Activated CD8-positive, alpha-beta T cell treated with anti-CD3 and anti-CD28 coated beads, Interleukin-2, amount 10 ng/mL, durations not matched to agents 7 days and 5 days (primary cell): ENCODE measurements at places on chromosomes 2 and 18.

DNA sequence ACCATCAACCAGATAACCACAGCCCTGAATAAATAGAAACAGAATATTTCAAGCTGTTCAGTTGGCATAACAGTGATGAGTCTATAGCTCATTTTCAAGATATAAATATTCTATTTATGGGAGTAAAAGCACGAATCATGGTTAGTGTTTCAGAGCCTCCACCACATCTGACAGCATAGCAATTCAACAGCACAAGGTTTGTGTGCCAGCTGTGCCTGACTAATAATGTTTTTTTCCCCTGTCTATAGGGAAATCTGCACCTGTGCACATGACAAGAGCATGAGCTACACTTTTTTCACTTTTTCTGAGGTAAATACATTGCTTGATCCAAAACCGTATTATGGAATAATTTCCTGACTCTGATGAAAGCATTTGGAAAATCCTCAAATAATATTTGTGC is 251.3 kb downstream of the RPIA start:
- DNase-seq: no peak

DNA sequence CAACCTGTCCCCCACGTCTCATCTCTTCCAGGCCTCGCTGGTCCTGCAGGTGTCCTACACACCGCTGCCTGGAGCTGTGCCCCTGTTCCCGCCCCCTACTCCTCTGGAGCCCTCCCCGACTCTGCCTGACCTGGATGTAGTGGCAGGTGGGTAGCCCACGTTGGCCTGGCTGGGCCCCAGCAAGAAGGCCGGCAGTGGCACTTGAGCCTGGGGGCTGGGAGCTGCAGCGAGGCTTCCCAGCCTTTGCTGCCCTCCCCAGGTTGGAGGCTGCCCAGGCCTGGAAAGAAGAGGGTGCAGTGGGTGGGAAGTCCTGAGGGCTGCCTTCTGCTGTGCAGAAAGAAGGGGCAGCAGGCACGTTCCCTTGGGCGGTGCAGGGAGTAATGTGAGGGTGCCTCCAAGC is 58.4 kb downstream of the DYSF start:
- no peak for DNase-seq

GRCh38 chr2:234425639-234426603 is 71.0 kb downstream of the ARL4C start:
- peak; percentile 88 for DNase-seq

DNA sequence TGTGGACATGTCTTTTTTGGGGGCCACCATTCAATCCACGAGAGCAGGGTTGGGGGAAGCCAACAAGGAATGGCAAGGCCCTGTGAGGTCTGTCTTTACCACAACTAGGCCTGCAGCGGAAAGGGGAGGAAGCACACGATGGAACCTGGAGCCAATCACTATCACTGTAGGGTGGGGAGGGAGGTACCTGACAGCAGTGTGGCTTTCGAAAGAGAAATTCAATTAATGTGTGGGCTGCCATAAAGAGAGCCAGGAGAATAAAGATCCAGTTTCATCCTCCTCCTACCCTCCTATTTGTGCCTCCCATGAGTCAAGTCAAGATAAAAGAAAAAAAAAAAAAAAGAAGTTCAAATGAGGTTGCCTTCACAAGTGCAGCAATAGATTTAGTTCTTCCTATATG is 18.9 kb upstream of the RBMS1 start:
- no peak for DNase-seq

GRCh38 chr2:69175790-69176715 is 163.1 kb downstream of the ANTXR1 start:
- DNase-seq: no peak

GRCh38 chr2:229725716-229726574 is 11.6 kb upstream of the DNER start:
- no peak for DNase-seq

DNA sequence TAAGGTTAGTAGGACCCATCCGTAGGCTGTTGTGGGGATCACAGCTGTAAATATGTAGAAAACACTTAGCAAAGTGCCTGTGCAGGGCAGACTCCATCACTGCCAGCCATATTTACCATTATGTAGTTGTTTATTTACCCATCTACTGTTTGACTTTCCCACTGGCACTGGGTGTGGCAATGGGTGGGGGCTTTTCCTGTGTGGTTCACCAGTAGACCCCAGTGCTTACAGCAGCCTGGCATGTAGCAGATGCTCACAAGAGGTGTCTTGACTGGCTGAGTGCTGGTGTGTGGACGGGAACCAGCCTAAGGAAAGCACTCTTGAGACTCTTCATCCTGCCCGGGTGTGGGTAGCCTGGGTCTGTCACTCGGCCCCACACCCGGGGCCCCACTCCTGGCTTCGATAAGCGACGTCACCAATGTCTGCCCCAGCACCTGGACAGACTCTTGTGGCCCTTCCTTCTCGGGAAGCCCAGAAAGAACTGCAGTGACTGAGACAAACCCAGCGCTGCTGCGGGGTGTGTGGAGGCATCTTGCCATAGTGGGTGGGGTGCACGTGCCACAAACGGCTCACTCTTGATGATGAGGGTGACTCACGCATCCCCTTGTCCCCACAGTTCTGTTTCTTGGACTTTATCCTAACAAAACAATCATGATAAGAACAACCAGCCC is 78.3 kb downstream of the HDAC4 start:
- peak; percentile 42 for DNase-seq

DNA sequence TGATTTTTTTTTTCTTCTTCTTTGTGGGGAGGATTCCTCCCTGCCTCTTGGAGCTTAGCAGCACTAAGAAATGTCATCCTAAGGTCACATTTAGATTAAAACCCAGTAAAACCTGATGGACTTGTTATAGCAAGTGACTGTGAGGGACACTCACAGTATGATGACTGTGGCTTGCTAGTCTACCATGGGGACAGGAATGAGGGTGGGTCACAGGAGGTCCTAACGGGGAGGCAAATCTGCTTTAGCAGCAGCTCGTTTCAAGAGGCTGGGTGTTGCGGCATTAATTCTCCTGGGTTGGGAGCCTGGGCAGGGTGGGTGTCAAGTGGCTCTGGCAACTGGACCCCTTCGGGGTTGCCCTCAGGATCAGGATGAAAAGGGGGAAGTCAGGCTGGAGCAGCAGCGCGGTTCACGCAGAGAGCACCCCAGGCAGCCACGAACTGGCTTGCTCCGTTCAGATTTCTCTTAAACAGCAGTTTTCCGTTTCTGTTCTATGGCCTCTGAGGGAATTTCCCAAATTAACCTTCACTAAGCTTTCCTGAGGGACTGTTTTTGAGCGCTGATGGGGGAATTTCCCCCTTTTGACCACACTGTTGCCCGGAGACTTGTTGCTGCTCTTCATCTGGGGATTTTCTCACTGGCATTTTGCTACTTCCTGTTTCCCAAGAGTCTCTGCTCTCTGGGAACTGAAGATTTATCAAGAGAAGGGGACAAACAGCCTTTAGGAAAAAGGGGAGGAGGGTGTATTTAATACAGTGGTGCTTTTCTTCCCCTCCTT is 59.8 kb upstream of the PELI1 start:
- no peak for DNase-seq

- DNase-seq: peak; percentile 79
These were observed 32.3 kb downstream of the DNMT3A start for GRCh38 chr2:25309402-25309801.

DNA sequence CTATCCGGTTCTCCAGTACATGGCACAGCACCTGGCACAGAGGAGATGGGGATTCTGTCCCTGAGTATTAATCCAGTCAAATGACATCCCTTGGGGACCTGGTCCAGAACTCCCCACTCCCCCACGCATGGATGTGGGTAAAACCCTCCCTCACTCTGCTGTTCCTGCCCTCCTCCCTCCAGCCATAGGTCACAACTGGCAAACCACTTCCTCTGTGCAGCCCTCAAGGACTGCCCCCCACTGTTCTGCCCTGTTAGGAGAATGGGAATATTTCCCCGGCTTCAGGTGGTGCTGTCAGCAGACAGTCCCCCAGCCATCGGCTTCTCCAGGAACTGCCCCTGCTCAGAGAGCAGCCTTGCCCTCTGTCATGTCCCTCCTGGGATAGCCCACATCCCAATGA is 1.5 kb upstream of the TFCP2L1 start:
- DNase-seq: no peak

GRCh38 chr2:101613056-101613704 is 84.3 kb upstream of the MAP4K4 start:
- DNase-seq: no peak

GRCh38 chr2:102421890-102422759 is 835 bp upstream of the IL18RAP start:
- no peak for DNase-seq

- DNase-seq: no peak
These were observed 46.3 kb upstream of the CREB1 start for GRCh38 chr2:207483477-207483876.

GRCh38 chr2:120929829-120930228 is 194.2 kb downstream of the GLI2 start:
- no peak for DNase-seq

GRCh38 chr2:29397713-29398112 is 282.5 kb downstream of the CLIP4 start:
- no peak for DNase-seq

DNA sequence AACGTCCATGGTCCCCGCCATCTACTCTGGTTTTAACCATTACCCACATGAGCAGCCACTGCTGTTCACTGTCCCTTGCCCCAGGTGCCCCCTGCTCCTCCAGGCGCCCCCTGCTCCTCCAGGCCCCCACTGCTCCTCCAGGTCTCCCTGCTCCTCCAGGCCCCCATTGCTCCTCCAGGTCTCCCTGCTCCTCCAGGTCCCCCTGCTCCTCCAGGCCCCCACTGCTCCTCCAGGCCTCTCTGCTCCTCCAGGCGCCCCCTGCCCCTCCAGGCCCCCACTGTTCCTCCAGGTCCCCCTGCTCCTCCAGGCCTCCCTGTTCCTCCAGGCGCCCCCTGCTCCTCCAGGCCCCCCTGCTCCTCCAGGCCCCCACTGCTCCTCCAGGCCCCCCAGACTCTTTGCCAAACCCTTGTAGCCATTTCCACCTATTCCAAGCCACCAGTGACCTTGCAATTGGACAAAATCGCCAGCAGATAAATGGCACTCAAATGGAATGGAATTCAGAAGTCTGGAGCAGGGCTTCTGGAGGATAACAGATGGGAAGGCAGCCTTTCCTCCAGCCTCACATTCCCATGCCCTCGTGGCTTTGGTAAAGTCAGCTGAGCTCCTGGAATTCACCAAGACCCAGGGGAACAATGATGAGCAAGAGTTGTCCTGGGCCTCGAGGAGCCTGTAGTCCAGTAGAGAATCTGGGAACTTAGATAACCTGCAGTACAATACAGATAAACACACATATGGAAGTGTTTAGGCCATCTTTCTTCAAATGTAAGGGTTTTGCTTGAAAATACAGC is 13.3 kb upstream of the RPL31 start:
- no peak for DNase-seq

DNA sequence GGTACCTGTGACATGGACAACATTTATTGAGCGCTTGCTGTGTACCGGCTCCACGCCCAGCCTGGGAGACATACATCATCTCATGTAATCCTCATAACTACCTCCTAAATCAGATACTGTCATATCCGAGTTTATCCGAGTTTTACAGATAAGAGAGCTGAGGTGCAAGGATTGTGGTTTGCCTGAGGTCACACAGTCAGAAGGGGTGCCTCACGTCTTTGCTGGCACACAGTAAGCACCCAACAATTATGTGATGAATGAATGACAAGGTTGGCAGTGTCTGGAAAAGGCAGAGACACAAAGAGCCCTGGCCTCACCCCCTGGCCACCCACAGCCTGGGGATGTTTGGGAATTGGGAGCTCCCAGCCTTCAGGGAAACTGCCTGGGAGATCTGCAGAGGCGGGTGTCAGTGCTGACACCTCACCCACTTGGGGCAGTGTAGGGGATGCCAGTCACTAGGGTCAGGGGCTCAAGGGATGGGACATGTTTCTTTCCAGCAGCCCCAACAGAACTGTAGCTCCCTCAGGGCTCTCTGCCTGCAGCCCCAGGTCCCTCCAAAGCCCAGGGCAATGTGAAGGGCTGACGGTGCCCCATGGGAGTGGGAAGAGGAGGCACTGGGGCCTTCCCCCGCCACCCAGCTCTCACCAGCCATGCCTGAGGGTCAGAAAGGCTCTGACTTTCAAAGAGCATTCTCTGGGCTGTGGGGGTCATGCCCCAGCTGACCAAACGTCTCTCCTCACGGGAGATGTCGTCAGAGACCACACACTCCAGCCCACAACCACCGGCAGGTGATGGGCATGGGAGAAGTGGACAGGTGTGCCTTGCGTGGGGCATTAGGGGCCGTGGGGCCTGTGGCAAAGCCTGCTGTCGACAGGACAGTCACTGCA is 157.5 kb downstream of the ZFP36L2 start:
- DNase-seq: no peak

- no peak for DNase-seq
These were observed 1.6 kb downstream of the ZNF516 start for GRCh38 chr18:76493213-76494161.

GRCh38 chr2:96815326-96816126 is 542 bp upstream of the CNNM3 start:
- DNase-seq: no peak
